ENCODE measurements at places on chromosomes 12 and 14. TPM values are rescaled to one million over a fixed set of nuclear protein-coding genes. Genes with fewer than 3 reads are reported as not detected.

DNA sequence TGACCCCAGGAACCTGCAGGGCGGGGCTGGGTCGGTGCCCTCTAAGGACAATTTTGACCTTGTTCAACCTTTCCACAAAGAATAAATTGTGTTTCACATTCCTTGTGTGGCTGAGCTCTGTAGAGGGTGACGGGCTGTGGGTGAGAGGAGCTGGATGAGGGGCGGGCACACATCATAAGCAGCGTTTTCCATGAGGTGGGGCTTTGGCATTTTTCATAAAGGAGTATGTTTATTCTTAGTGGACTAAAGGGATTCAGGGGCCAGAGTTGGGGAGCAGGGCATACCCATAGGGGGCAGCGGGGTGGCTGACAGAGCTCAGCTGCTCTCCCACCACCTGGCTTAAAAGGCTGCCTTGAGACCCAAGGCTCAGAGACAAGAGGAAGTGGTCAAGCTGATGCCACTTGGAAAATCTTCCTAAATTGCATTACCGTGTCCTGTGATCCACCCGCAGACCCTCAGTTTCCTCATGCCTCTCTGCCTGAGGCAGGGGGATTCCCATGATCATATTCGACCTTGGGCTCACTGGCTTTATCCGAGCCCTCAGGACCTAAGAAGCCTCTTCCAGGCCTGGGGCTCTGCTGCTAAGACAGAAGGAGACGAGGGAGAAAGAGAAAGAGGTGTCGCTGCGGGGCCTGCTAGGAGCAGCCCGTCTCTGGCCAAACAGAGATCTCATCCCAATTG is 11.4 kb downstream of the MMP14 start:
- H3K27ac ChIP-seq: peak overlapping the region; percentile 81
- peaks cover 46% of the 10 kb centered on the region for H3K4me1 ChIP-seq
- H3K36me3 ChIP-seq: peaks cover 31% of the 10 kb centered on the region
- no peaks in the 10 kb centered on the region for H3K27me3 ChIP-seq
- DNase-seq: no peak

- peak; percentile 59 for DNase-seq
- no peak overlapping the region for H3K27ac ChIP-seq
- no peaks in the 10 kb centered on the region for H3K36me3 ChIP-seq
These were observed 8.3 kb downstream of the CISTR start for GRCh38 chr12:53743266-53744129.

Gene CRACR2A
- total RNA-seq: 6.9 TPM

GRCh38 chr12:128025589-128026245 is 241.3 kb upstream of the TMEM132C start:
- no peak overlapping the region for H3K4me3 ChIP-seq
- H3K27me3 ChIP-seq: no peaks in the 10 kb centered on the region
- H3K4me1 ChIP-seq: no peaks in the 10 kb centered on the region
- no peak for DNase-seq
- H3K36me3 ChIP-seq: no peaks in the 10 kb centered on the region

DNA sequence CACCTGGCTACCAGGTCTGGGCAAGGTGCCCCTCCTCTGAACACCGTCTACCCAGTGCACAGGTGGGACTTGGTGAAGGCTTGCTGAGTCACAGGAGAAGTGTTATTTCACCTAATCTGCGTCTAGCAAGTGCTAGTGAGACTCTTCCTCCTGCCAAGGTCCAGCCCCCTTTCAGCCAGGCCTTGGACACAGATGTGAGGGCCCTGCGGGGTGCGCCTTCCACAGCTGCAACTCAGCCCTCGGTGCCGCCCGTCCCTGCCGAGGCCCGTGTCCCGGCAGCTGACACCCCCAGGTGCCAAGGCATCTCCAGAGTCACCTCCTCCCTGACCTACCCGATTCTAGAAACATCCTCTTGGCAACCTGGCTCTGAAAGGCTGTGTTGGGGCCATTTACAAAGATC is 55.1 kb downstream of the PRIMA1 start:
- H3K4me3 ChIP-seq: no peak overlapping the region
- no peaks in the 10 kb centered on the region for H3K27me3 ChIP-seq
- peak; percentile 66 for DNase-seq
- H3K36me3 ChIP-seq: no peaks in the 10 kb centered on the region

Gene ACOT6
- not detected for total RNA-seq
